Neural crest cell (in vitro differentiated cells): ENCODE measurements at places on chromosomes 7 and 10. TPM values are rescaled to one million over a fixed set of nuclear protein-coding genes. Genes with fewer than 3 reads are reported as not detected.

DNA sequence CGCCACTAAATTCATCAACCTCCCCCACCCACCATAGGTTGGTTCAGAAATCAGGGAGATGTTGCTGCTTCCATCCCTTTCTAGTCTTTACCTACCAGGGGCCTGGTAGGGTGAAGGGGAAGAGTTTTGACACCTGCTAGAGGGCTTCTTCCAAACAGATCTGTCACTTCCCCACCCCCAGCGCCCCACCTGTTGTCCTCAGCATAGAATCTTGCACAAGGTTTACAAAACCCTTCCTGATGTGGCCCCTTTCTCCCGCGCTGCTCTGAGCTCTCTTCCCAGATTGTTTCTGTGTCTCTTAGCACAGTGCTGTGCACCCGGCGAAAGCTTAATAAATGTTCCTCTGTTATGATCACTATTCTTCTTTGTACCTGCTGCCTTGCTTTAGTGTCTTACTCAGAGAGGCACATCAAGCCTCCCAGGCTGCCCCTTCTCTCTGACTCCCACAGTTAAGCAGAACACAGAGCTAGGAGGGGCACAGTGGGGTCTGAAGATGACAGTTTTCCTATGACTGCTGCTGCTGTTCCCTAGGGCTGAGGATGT, 11.2 kb upstream of the C10orf95 start:
- peak; percentile 13 for DNase-seq
- H3K4me3 ChIP-seq: peak overlapping the region; percentile 80
- H3K4me1 ChIP-seq: peaks cover 34% of the 10 kb centered on the region
- no peak overlapping the region for H3K27ac ChIP-seq

GRCh38 chr7:111953611-111954010, 252.6 kb downstream of the DOCK4 start:
- no peak overlapping the region for H3K27ac ChIP-seq
- H3K4me3 ChIP-seq: no peak overlapping the region
- peaks cover 17% of the 10 kb centered on the region for H3K4me1 ChIP-seq
- no peaks in the 10 kb centered on the region for H3K36me3 ChIP-seq
- no peak for DNase-seq

GRCh38 chr7:27302590-27302989, 60.0 kb downstream of the EVX1 start:
- no peak overlapping the region for H3K27ac ChIP-seq
- H3K4me3 ChIP-seq: no peak overlapping the region
- DNase-seq: no peak

DNA sequence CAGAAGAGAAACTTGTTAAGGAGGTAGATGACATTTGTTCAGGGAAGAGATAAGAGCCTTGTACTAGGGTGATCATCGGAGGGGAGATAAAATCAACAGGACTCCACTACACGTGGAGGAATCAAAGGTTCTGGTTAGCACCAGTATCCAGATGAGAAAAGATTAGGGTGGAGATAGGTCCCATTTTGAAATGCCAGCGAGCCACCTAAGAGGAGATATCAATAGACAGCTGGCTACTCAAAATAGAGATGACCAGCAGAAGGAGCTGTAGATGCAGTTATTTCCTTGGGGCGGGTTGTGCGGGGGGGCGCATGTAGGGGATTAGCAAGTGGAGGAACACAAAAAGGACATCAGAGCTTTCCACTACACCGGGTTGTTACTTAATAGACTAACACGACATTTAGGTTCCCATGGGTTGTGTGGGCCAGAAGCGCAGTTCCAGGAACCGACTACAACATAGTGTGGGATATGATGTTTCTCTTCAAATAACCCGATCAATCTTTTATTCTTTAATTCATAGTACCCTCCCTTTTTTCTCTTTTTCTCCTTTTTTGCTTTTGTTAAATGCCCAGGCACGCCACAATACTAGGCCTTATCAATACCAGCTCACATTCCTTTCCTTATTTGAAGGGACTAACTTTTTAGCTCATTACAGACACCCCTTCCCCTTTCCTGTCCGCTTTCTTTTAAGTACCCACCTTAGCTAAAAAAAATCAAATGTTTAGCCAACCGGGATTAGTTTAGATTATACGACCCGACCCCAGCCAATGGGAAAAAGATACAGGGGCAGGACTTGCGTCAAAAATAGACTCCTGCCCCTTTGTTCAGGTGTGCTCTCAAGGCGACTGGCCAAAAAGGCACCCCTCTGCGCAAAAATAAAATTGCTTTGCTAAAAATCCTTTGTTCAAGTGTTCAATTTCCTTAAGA, 2.0 kb upstream of the KIF11 start:
- H3K4me3 ChIP-seq: peak overlapping the region; percentile 90
- H3K27ac ChIP-seq: peak overlapping the region; percentile 98
- peaks cover 38% of the 10 kb centered on the region for H3K4me1 ChIP-seq
- no peaks in the 10 kb centered on the region for H3K36me3 ChIP-seq
- peak; percentile 26 for DNase-seq

GRCh38 chr7:150375662-150376521, 3.2 kb upstream of the ZNF775 start:
- H3K4me1 ChIP-seq: peaks cover 51% of the 10 kb centered on the region
- no peak for DNase-seq
- no peaks in the 10 kb centered on the region for H3K27me3 ChIP-seq
- peaks cover 9% of the 10 kb centered on the region for H3K36me3 ChIP-seq

GRCh38 chr7:69457595-69458504, 140.4 kb upstream of the AUTS2 start:
- no peaks in the 10 kb centered on the region for H3K27me3 ChIP-seq
- no peak overlapping the region for H3K4me3 ChIP-seq
- DNase-seq: no peak
- H3K27ac ChIP-seq: no peak overlapping the region

- no peak overlapping the region for H3K27ac ChIP-seq
- DNase-seq: no peak
- no peaks in the 10 kb centered on the region for H3K27me3 ChIP-seq
These were observed 39.7 kb upstream of the NMT2 start for GRCh38 chr10:15208221-15208620.

The ENTPD1 gene
- total RNA-seq: 0.27 and 0.37 TPM in 2 replicates

The TFR2 gene
- 1.7 and 2.4 TPM in 2 replicates for total RNA-seq

The WIPF3 gene
- 4.0 and 5.1 TPM in 2 replicates for total RNA-seq

The MMRN2 gene
- total RNA-seq: 0.27 and 0.40 TPM in 2 replicates
